ENCODE measurements at places on chromosomes 12 and 14.

DNA sequence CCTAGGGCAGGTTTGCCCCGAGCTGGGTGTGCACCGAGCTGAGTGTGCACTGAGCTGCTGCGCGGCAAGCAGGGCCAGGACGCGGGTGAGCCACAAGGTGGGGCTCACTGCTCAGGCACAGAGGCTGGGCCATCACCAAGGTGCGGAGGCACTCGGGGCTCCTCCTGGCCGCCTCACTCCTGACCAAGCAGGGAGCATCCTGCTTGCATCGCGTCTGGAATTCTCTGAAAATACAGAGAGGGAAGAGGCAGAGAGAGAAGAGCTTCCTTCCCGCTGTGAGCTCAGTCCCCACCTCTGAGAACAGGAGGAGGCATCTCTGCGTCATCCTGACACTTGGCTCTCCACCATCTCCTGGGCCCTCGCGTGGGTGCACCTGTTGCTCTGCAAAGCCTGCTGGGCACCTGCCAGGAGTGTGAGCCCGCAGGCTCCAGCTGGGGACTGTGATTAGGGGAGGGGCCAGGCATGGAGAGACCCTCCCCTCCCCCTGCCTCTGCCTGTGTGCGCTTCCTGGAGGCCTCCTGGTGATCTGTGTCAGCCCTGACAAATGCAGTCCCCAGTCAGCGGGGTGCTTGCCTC lies 116.3 kb downstream of the GLT1D1 start:
- DNase-seq: peak; percentile 76

- no peak for DNase-seq
These were observed 346.2 kb upstream of the PRICKLE1 start for GRCh38 chr12:42935756-42936155.

- no peak for DNase-seq
These were observed 12.3 kb upstream of the TAMALIN start for GRCh38 chr12:51994539-51994820.

GRCh38 chr14:76844223-76844622 lies 18.0 kb downstream of the LRRC74A start:
- no peak for DNase-seq

- DNase-seq: no peak
These were observed 3.9 kb downstream of the HOXC5 start for GRCh38 chr12:54036620-54037359.

GRCh38 chr12:82412246-82412645 lies 53.9 kb downstream of the METTL25 start:
- no peak for DNase-seq

DNA sequence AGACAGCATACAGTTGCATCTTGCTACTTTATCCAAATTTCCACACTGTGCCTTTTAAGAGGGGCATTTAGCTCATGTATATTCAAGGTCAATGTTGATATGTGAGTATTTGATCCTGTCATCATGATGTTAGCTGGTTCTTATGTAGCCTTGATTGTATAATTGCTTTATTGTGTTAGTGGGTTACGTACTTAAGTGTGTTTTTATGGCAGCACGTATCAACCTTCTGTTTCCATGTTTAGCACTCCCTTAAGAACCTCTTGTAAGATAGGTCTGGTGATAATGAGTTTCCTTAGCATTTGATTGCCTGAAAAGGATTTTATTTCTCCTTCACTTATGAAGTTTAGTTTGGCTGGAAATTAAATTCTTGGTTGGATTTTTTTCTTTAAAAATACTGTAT lies 445.2 kb downstream of the NAV3 start:
- no peak for DNase-seq

DNA sequence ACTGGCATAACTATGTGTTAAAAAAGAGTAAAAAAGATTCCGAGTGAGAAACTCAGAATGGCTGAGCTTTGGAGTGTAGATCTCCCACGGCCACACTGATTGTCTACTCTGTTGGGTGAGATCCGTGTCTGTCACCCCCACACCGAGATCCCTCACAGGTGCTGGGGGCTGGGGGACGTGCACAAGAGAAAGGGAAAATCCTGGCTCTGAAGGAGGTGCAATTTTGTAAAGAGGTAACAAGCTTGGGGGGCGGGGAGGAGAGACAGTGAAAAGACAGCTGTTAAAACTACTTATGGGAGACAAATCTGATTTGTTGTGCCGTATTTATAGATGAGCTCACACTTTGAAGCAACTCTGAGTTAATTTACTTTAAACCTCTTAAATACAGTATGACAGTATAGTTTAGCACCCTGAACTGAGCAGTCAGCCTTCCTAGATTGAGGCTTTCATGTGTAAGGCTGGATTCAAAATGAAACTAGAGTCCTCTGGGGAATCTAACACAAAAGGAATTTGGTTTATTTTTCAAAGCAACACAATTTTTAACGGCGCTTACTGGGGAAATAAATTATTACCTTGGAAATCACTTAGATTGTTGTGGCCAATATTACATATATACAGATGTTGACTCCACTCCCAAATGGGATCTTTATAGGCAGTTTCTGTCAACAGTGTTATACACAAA lies 167.4 kb upstream of the RGS6 start:
- no peak for DNase-seq

DNA sequence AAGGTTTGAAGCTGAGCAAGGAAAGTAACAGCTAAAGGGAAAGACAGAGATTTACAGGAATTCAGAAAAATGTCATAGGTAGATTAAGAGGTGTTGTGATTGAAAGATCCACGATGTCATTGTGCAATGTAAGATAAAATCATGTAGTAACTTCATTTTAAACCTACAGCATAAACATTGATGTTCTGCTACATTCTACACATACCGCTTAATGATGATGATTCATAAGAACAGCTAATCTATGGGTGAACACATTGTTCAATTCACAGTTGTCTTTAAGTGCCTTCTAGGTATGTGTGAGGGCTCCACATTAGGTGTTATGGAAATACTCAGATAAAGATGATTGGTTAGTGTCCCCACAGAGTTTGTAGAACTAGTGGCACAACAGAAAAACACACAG lies 170.9 kb downstream of the GRIP1 start:
- DNase-seq: no peak

DNA sequence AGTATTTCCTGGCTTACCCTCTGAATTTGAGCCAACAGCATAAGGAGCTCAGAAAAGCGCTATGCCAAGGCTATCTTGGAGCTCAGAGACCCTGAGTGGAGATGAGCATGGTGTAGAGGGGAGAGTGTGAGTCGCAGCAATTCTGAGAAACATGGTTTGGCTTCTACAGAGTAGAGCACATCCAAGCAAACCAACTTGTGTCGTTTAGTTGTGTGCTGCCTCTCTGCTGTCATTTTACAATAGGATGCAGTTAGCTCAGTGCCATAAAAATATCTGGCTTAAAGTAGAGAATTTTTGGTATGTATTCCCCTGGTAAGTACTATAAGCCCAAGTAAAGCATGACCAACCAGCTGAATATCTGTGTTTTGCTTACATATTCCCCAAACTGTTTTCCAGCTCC lies 249.2 kb downstream of the TRHDE start:
- no peak for DNase-seq

DNA sequence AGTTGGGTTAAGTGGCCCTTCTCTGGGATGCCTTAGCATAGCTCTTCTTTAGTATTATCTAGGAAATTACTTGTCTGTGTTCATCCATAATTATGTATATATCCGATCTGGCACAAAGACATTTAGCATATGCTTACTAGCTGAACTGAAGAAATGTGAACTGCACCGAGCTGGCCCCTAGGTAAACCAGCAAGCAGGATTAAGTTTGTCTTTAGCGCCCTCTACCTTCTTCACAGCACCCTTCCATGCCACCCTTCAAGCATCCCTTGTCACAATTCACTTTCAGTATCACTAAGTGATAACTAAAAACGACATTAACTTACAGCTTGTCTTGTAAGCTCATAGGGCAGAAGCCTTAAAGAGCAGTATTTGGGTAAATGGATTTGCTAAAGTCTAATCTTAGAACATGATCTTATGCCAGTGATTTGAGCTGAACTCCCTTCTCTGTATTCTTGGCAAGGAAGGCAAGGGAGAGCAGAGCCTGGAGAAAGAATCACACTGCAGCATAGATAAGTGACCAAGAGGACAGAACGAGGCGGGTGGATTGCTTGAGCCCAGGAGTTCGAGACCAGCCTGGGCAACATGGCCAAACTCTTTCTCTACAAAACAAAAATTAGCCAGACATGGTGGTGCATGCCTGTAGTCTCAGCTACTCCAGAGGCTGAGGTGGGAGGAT lies 2.6 kb upstream of the HAL start:
- peak; percentile 78 for DNase-seq

DNA sequence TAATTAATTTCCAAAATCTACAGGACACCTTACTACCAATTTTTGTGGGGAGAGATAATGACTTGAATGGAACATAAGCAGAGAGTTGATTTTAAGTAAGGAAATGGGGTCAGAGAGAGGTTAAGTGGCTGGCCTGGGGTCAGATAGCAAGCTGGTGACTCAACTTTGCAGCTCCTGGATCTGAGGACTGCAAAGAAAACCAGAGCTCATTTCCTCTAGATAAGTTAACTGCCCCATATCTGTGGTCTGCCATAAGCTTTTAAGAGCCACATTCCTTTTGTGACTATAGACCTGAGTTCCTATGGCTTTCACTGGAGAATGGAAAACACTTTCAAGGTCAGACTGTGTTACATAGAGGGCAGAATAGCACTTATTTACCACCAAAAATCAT lies 201.2 kb upstream of the PRICKLE1 start:
- DNase-seq: no peak

DNA sequence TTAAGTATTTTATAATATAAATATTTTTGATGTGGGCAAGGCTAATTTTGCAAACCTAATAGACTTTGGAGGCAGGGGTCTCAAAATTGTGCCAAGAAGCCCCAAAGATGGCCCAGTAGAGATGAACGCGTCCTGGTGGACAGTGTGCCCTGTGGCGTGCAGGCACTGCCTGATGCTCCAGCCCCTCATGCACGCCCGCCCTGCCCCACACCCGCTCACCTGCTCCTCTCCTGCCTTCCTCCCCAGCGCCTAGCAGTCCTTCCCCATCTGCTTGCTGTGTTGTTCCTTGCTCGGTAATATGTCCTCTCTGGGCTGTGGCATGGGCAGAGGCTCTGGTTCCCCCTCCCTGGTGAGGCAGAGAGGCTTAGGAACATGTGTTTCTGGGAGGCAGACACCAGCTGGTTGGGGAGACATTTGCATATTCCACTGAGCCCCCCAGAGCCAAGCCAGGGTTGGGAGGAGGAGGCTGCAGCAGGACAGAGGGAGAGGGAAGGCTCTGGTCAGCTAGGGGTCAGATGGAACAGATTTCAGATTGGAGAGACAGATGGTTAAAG lies 46.8 kb upstream of the GPATCH2L start:
- no peak for DNase-seq

DNA sequence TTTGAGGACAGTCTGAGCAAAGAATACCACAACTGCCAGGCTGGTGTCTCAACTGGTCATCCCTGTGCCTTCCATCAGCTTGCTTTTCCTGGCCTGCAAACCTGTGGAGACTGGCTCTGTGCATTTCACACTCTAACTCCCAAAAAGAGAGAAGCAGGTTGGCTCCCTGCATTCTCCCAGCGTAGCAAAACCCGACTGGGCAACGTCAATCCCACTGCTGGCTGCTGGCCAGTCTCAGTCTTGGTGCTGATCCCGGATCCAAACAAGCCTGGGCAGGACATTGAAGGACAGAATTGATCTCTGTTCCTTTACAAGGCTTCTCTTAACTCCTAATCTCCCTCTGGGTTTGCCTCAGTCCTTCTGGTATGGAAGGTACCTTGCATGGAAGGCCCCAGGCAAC lies 65.4 kb downstream of the FZD10 start:
- no peak for DNase-seq

DNA sequence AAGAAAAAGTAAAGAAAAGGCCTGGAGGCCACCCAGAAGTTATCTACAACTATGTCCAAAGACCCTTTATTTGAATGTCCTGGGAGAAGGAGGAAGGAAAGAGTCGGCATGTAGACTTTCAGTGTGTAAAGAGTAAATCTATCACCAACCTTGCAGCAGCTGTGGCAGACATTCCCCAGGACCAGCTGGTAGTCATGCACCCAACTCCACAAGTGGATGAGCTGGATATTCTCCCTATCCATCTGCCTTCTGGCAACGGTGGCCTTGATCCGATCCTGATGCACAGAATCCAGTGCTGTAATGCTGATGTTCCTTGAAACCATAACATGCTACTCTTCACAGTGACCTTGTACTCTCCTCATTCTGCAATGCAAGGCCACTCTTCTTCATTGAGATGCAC lies 27.3 kb downstream of the KRT76 start:
- no peak for DNase-seq

- no peak for DNase-seq
These were observed 62.6 kb upstream of the VASH1 start for GRCh38 chr14:76698631-76699030.

DNA sequence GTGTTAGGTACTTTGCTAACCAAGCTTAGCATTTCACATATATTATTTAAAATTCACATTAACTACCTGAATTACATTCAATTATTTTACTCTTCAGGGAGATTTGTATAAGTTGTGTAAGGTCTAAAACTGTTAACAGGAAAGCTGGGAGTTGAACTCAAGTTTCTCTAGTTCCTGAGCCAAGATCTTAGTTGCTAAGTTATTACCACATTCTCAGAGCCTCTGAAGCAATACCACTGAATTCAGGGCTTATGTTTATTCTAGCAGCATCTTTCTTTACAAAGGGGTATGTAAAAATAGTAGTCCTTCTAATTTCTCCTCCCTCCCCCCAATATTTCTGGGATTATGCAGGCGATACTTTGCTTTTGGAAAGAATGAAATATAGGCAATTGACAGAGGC lies 786.8 kb downstream of the DIO2 start:
- no peak for DNase-seq

GRCh38 chr14:87896393-87897380 lies 96.3 kb downstream of the GALC start:
- peak; percentile 44 for DNase-seq

DNA sequence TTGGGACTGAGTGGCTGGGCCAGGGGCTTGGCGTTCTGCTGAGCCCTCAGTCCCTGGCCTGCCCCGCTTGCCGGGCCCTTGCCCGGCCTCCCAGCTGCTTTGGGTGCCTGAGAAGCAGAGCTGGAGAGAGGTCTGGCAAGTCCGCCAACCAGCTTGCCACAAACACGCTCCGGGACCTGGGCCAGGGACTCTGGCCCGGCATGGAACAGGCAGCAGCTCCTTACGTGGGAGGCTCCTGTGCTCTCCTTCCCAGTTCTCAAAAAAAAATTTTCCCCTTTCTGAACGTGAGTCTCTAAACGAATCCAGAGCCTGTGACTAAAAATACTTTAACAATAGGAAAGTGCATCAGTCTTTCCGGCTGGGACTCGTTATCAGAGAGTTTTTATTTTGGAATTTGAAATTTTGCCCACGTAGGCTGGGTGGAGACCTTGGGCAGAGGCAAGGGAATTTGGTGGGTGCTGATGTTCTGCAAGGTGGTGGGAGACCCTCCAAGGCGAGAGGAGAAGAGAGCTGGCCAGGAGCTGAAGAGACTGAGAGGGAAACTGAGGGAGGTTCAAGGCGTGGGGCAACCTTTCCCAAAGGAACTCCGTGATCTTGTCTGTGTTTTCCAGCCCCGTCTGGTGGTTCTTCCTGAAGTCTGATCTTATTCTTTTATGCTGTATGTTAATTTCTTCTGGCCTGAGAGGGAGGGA lies 6.8 kb upstream of the NR4A1 start:
- DNase-seq: no peak

- DNase-seq: no peak
These were observed 107.1 kb upstream of the BCAT1 start for GRCh38 chr12:25056011-25056410.

- no peak for DNase-seq
These were observed 39.8 kb downstream of the DIO3 start for GRCh38 chr14:101600891-101601605.
